BE2C (cell line): ENCODE measurements at places on chromosomes 3 and 15.

DNA sequence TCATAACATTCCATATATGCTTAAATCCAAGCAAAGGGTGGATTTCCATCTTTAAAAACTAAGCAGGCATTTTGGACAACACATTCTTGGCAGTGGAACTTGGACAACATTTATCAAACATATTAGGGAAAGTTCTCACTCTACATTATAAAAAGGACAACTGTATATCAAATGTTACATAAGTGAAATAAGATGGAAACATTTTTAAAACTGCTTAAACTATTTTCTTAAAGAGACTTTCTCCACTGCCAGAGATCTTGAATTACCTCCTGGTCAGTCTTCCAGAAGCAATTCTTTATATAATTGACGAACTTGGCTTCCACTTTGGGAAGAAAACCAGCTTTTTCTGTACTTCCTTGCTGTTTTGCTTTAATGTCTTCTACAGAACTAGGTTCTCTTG, 109.3 kb downstream of the NEO1 start:
- DNase-seq = no peak

GRCh38 chr15:90545095-90545494, 15.4 kb downstream of the CRTC3 start:
- no peak for DNase-seq

- DNase-seq = no peak
Observed at GRCh38 chr15:67914537-67915460, 75.0 kb upstream of the RNU6-1 start.

- DNase-seq = no peak
Observed at GRCh38 chr15:75836959-75837334, 6.3 kb upstream of the UBE2Q2 start.

GRCh38 chr15:89776274-89777072, at the start of gene MESP2:
TSS of gene MESP2 (plus strand) at chr15:89776332. CDS start at chr15:89776358, 26 bp downstream.
- DNase-seq = peak; percentile 86

- no peak for DNase-seq
Observed at GRCh38 chr3:65006300-65006739, 318.5 kb upstream of the ADAMTS9 start.

DNA sequence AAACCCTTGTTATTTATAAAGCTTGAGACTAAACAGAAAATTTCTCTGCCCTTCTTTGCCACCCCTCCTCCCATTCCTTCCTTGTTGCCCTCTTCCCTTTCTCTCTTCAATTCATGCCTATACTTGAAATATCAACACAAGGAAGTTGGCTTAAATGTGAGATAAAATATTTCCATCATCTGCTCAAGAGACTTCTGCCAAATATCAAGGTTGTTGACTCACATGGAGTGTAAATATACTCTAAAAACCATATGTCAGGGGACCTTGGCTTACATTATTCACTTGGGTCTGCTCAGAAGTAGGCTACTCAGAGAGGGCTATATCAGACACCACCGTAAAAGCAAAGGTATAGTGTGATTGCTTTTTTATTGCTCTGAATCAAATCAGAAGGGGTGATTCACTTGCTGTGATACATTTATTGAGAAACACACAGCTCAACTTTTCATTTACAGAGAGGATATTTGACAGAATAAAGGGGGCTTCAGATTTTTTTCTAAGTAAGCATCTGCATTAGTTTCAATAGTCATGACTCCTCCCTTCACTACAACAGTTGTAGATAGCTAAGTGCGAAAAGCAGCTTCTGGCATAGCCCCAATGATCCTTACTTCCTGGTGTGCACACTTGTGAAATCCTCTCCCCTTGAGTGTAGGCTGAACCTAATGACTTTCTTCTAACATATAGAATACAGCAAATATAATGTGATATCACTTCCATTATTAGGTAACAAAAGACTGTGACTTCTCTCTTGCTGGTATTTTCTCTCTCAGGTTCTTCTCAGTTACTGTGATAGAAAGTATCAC, 386.2 kb downstream of the EFHB start:
- no peak for DNase-seq

GRCh38 chr3:184239708-184240107, 9.1 kb downstream of the ALG3 start:
- no peak for DNase-seq

- DNase-seq = no peak
Observed at GRCh38 chr3:15272426-15273196, 59.8 kb downstream of the SH3BP5 start.

GRCh38 chr3:184880276-184881019, 68.5 kb downstream of the VPS8 start:
- no peak for DNase-seq

DNA sequence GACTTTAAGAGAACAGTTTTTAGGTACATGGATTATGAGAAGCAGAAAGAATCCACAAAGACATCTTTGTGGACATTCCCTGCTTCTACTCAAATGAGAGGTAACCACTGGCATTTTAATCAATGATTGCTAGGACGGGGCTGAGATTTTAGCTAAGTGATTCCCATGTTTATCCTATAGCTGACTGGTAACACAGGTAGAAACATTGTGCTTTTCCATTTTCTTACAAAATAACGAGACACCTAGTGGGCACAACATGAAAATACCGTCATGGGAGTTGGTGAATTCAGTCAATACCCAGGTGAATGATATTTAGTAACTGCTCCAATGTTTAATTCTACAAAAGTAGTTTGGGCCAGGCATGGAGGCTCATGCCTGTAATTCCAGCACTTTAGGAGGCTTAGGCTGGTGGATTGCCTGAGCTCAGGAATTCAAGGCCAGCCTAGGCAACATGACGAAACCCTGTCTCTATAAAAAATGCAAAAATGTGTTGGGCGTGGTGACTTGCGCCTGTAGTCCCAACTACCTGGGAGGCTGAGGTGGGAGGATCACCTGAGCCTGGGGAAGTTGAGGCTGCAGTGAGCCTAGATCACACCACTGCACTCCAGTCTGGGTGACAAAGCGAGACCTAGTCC, 37.2 kb upstream of the DENND4A start:
- no peak for DNase-seq

- DNase-seq = no peak
Observed at GRCh38 chr3:176097027-176097426, 1100.3 kb downstream of the TBL1XR1 start.

DNA sequence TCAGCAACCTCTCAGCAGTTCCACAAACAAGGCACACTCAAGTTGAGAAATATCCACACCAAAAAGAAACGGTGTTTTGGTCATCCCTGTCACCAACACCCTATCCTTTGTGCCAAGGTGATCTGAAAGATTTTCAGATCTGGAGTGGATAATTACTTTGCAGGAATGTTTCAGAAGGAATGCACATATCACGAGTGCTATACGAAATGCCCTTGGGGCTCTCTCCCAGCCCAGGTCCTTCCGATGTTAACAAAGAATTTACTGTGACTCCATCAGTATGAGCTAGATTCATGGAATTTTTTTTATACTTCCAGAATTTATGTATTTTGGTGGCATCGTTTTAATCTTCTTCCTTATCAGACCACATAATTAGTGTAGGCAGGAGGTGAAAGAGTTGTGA, 105.0 kb downstream of the GRM7 start:
- DNase-seq = no peak

- no peak for DNase-seq
Observed at GRCh38 chr15:43102187-43102586, 3.7 kb downstream of the UBR1 start.
